ENCODE measurements at places on chromosomes 13 and 19.

DNA sequence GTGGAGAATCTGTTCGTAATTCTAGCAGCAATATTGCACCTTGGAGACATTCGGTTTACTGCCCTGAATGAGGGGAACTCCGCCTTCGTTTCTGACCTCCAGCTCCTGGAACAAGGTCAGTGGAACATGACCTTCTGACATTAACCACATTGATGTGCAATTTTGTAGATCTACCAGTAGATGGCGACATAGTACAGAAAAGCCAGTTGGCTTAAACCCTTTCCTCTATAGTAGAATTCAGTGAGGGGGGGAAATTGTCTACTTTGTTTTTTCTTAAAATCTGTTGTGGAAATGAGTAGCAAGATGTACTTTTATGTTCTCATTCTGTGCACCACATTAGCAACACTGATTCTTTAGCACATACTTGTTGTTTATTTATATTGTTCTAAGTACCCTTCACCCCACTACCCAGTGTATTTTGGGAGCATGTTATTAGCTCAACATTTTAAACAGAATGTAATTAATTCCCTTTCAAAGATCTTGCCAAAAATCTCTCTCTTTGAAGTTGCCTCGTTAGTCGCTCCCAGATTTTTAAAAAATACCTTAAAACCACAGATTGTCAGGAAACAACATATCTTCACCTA lies 332.2 kb downstream of the MYO16 start:
- no peak for DNase-seq

- DNase-seq: peak; percentile 18
Measured at GRCh38 chr13:45055902-45056648, 64.2 kb upstream of the GTF2F2 start.

DNA sequence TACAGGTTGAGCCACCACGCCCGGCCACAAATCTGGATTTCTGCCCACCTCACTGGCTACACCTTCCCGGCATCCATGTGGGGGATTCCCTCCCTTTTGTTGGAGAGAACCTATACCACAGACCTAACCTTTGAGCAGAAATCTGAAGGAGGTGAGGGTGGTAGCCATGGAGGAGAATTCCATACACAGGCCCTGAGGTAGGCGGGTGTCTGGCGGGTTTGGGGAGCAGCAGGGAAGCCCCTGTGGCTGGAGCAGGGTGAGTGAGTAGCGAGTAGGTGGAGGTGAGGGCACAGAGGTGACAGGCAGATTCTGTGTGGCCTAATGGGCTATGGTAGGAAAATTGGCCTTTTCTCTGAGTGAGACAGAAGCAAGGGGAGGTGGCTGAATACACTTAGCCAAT lies 10.6 kb downstream of the EIF3K start:
- DNase-seq: no peak

DNA sequence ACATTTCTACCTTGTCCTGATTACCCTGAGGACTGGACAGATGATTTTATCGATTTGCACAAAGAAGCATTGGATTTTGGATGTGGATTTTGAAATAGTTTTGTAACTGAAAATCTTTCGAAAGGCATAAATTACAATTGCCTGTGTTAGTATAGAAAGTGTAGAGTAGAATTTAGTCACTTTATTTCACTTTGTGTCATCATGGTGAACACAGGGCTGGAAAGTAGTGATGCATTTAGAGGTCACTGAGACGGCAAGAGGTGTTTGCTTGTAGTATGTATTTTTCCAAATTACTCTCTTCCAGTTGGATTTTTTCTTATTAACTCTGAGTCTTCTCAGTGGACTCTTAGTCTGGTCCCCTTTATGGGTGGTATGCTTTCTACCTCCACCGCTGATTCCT lies 326.0 kb downstream of the NALCN start:
- DNase-seq: no peak

GRCh38 chr19:28556371-28556770 lies 656.6 kb downstream of the UQCRFS1 start:
- no peak for DNase-seq

GRCh38 chr19:16548956-16549355 lies 6.7 kb upstream of the CHERP start:
- no peak for DNase-seq

DNA sequence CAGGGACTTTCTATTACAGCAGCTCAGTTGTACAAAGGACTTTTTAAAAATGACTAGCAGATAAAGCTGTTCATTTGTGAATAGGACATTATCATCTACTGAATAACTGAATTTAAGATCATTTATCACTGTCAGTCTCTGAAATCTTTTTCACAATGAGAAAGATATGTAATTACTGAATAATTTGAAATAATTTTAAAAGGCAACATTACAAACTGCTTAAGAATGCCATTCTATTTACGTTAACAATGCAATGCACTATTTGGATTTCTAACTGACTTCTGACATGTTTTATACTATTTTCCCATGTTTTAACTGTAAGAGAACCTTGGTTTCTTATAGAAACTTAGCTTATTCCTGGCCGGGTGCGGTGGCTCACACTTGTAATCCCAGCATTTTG lies 2033.0 kb upstream of the PCDH20 start:
- DNase-seq: no peak

DNA sequence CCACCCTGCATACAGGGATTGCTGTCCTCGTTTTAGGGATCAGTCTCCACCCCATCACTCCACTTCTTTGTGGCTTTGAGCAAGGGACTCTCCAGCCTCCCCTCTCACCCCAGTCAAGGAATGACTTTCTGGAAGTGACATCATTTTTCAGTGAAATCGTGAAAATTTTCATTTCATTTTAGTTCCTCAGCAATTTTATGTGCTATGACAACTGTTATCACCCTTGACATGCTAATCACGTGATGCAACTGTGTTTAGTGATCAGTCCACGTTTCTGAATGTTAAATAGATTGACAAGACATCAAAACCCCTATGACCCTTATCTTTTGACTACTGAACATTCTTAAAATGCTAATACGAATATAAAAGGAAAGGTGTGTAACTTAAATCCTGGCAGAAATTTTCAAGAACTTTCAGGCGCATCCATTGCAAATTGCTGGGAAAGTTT lies 8.0 kb downstream of the C19orf81 start:
- no peak for DNase-seq

DNA sequence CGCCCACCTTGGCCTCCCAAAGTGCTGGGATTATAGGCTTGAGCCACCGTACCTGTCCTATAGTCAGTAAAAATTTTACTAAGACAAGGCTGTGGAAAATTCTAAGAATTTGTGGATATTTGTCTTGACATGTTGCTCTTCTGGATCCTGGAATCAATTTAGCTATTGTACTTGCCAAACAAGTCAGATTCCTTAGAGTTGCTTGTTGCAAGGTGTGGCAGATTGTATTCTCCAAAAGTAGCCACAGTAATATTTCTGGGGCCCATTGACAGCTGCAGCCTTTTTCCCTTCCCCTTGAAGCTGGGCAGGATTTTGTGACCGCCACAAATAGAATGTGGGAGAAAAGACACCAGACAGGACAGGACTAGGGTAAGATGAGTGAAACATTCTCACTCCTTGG lies 98.8 kb upstream of the TMTC4 start:
- no peak for DNase-seq

DNA sequence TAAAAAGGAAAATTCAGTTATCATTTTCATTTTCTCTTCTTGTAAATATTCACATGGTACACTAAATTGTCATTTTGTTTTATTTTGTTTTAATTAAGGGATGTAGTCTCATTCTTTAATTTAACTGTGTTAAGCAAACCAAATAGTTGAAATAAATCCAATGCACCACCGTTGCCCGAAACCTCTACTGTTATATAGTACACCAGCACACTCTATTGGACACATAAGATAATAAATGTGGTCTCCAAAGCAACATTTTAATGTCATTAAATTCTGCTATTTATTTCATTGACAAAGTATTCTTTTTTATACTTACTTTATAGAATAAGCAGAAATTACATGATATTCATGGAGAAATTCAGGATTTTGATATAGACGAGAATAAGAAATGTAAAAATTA lies 156.4 kb upstream of the FREM2 start:
- no peak for DNase-seq

DNA sequence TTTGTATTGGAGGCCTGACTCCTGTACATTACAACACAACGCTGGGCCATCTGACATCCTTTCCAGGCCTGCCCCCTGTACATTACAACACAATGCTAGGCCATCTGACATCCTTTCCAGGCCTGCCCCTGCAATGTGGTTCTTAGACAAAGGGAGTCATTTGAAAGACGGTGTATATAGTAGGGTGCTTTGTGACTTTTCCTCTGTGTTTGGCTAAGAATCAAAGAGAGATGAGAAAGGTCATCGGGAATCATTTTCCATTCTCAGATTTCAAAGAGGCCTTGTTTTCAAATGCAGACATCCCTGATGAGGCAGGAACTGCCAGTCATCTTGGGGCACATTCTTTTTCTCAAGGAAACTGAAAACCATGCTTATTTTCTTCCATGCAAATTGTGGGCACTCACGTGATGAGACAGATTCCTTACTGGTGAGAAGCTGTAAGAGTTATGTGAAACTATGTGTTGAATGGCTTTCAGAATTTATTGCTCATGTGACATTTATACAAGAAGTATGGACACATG lies 551.6 kb downstream of the MYO16 start:
- DNase-seq: no peak

DNA sequence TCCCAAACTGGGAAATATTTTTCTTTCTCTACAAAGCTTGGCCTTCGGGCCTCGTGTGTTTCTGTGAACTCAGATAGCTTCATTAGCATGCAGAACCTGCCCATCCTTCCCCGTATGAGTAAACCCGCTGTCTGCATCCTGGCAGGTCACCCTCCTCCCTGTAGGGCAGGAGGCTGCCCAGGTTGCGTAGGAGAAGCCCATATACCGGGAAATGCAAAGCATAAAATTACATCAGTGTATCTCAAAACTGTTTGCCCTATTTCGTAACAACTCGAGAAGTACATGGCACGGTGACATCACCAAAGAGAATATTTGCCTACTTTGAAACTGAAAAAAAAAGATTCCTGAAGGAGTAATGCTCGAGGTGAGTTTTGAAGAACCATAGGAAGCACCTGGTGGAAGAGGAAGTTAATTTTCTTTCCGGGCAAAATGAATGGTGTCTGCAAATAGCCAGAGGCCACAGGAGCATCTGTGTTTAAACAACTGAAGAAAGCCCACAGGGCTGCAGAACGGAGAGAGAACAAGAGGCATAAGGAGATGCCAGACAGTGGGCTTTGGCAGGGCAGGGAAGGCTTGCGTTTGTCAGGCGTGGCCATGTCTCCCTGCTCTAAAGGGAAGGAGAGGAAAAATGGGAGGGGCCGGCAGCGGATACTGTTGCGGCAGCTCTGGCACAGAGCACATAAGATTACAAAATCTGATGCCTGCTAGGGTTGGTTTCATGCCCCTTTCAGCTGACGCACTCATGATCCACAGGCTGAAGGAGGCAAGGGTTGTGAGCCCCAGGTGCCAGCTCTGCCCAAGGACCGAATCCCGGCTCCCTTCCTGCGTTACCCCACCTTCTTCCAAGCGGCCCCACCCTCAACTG lies 81.4 kb downstream of the IRS2 start:
- no peak for DNase-seq

- no peak for DNase-seq
Measured at GRCh38 chr19:41915021-41915775, 13.1 kb downstream of the ERFL start.

- no peak for DNase-seq
Measured at GRCh38 chr19:5352229-5352763, 11.7 kb upstream of the PTPRS start.

DNA sequence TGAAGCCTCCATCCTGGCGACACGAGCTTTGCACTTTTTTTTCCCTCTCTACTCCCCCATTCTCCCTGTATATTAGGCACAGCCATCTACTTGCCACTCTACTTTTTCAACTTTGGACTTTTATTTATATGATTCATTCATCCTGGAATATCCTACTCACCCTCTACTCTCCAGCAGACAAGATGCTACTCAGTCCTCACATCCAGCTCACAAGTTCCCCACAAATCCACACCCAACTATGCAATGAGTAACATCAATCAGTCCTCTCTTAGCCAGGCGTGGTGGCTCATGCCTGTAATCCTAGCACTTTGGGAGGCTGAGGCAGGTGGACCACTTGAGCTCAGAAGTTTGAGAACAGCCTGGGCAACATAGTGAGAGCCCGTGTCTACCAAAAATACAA lies 23.9 kb upstream of the URAD start:
- DNase-seq: no peak

- DNase-seq: no peak
Measured at GRCh38 chr13:82136880-82137279, 1745.4 kb downstream of the SLITRK1 start.

DNA sequence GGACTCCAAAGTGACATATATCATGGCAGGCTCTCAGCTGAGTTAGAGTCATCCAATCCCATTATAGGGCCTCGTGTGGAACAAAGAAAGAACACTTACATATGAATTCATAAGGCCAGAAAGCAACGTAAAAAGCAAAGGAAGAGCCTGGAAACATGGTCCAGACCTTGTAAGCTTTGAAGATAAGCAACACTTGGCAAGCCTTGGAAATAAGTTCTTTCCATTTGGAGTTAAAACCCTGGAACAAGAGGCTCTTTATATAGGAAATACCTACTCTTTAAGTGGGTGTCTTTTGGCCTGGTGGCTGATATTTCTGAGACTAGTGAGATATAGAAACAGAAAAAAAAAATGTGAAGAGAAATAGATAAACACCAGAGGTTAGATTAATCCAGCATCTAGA lies 49.4 kb downstream of the ZAR1L start:
- DNase-seq: no peak

- DNase-seq: no peak
Measured at GRCh38 chr19:47183601-47184000, 47.4 kb downstream of the BBC3 start.

- DNase-seq: no peak
Measured at GRCh38 chr19:41930926-41931592, 2.8 kb upstream of the ERFL start.

DNA sequence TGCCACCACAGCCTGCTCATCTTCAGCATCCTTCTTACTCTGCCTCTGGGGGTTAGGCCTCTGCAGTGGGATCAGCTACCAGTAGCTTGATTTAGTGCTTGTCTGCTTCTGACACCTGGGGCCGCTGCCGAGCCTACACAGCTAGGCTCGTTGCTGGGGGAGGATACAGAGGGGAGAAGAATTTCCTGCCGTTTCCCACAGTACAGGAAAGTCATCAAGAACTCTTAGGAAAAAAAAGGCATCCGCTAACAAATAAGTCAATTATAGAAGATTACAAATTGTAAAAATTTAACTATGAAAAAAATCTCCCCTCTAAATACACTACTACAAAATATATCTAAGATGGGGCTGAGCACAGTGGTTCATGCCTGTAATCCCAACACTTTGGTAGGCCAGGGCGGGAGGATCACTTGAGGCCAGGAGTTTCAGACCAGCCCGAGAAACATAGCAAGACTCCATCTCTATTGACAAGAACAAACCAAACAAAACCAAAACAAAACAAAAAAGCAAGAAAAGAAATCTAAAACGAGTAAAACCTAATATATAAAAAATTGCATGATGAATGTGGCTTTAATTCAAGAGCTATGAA lies 26.7 kb downstream of the LATS2 start:
- no peak for DNase-seq

- no peak for DNase-seq
Measured at GRCh38 chr13:73337532-73337931, 278.7 kb downstream of the KLF5 start.

GRCh38 chr13:30882026-30882850 lies 23.8 kb upstream of the MEDAG start:
- DNase-seq: no peak

GRCh38 chr19:39937787-39938186 lies 3.4 kb upstream of the FCGBP start:
- no peak for DNase-seq
